Fibroblast of skin of abdomen (primary cell): ENCODE measurements at places on chromosomes 4 and X.
A peak's percentile ranks its signal among the peaks of the same experiment; 100 is the strongest.

GRCh38 chr4:7427831-7428260 lies 6.9 kb downstream of the PSAPL1 start:
- no peak for DNase-seq

- DNase-seq: no peak
Observed at GRCh38 chr4:25672756-25673155, 17.1 kb downstream of the SLC34A2 start.

- DNase-seq: no peak
Observed at GRCh38 chr4:155883895-155884294, 17.8 kb upstream of the ASIC5 start.

- no peak for DNase-seq
Observed at GRCh38 chr4:6239486-6239885, 30.2 kb upstream of the WFS1 start.

GRCh38 chr4:13704035-13704434 lies 76.5 kb upstream of the BOD1L1 start:
- no peak for DNase-seq

DNA sequence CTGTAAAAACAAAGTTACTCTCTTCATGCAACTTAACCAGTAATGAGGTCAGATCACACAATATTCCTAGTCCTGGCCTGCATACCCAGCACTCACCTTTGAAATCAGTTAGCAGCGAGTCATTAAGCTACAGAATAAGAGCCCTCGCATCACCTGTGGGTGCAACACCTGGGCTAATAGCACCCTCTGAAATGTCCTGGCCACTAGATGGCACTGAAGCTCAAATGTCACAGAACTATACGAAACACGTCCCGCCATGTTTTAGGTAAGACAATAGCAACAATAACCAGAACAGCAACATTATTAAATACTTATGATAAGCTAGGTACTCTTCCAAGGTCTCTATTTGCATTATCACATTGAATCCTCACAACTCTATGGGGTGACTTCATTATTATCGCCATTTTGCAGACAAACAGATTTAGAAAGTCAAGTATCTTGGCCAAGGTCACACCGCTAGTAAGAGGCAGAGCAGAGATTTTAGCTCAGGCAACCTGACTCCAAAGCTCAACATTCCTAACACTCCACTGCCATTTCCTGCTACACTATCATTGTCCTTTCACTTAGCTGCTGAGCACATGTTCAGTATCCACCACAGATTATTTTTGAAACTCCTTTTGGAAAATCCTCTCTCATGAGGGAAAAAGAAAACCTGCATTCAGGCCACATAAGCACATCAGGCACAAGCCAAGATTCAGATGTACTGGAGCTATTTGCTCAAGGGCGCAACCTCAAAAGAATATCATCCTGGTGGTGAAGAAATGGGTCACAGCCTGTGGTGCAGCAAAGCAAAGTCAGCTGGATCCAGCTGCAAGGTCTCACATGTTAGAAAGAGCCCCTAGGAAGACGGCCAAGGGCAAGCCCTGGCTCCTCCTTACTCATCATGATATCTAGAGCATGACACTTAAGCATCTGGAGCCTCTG lies 59.5 kb upstream of the KDR start:
- peak; percentile 57 for DNase-seq

DNA sequence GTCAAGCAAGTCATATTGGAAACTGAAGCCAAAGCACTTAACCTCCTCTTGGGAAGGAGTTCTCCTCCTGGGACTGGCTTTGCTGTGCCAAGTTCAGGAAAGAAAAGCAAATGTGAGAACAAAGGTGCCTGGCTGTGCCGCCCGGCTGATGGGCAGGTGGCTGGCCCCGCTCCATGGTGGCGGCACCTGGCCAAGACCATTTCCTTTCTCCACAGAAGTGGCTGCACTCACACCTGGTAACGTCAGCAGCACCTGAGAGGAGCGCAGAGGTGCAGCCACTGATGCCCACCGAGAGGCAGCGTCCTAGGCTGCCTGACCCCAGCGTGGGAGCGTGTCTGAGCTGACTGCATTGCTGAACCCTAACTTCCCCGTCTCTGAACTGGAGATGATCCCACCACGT lies 54.3 kb downstream of the DCTD start:
- no peak for DNase-seq

- DNase-seq: peak; percentile 49
Observed at GRCh38 chr4:177220376-177220775, 89.3 kb upstream of the NEIL3 start.

DNA sequence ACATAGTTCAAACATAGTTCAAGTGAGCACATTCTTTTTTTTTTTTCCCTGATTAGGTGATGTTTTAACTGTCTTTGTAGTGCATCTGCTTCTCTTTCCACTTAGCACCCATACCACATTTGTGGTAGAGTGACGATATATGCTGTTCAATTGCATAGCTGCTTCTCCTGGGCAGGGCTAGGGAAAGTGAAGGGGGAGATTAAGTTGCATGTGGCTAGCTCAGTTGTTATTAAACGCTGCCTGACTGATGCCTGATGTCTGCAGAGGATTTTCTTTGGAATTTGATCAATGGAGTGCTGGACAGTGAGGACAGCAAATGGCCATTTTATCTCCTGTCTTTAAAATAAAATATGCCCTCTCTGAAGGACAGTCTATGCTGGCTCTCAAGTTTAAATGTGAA lies 63.7 kb downstream of the ANK2 start:
- DNase-seq: no peak

DNA sequence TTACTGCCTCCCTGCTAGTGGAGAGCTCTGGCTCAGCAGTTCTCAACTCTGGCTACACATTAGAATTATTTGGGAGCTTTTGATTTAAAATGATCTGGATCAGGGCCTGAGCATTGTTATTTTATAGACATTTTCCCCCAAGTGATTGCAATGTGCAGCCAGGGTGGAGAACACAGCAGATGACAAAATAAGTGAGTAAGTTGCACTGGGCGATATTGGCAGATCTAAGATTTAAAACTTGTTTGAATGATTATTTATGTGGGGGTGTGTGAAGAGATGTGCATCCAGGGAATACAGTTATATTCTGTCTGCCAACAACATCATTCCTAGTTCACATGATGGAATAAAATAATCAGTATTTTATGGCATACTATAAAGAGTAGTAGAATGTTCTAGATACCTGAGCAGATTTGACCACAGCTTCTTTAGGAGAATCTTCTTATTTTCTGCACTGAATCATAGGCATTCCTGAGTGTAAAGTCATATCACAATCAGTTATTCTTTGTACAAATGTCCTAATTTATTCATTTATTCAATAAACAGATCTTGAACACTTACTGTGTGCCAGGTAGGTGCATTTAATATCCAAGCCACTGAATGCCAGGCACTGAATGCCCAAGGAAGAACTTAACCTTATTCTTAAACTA lies 123.9 kb downstream of the UCHL1 start:
- DNase-seq: no peak

DNA sequence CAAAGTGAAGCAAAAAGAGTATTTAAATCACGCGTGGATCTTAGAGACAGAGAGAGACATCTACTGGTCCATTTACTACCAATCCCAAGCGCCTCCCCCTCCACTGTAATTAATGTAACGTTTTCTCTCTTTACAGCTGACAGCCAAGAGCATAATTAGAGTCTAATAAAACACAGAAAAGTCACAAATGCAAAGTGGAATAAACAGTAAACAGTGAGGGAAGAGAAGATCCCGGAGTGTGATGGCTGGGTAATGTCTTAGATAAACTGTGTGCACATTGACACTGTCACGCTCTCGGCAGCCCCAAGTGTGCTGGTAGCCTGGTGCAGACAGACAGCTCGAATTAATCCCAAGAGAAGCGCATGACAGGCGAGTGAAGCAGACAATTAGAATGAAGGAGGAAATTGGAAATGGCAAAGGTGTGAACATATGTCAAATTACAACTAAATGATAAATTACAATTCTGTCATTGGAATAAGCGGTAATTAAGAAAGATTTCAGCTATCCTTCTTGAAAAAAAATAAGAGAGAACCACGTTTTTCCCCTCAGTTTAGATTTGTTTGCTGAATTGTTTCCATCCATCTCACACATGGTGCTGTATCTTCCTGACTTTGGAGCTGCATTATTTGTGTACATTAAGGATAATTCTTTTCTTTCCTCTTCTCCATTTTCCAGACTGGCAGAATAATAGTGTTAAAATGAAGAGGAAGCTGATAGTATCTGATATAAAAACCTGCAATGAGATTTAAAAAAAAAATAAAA lies 100.1 kb downstream of the CXXC4 start:
- no peak for DNase-seq

GRCh38 chr4:155766622-155767021 lies 7.8 kb downstream of the GUCY1B1 start:
- no peak for DNase-seq

DNA sequence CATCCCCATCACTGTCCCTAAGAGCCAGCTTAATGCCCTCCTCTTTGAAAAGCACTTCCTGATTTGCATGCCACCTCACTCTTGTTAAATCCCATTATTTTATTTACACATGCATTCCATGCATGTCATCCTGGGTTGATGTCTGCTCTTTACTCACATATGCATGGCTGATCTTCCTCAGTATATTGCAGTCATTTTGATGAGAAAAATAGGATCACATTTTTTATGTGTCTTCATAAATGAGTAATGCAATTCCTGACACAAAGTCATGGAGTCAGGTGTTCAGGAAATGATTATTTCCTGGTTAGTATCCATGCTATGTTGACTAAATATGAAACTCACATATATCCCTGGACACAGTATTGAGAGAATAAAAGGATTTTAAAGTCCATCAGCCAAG lies 204.7 kb downstream of the SLIT2 start:
- DNase-seq: peak; percentile 35

DNA sequence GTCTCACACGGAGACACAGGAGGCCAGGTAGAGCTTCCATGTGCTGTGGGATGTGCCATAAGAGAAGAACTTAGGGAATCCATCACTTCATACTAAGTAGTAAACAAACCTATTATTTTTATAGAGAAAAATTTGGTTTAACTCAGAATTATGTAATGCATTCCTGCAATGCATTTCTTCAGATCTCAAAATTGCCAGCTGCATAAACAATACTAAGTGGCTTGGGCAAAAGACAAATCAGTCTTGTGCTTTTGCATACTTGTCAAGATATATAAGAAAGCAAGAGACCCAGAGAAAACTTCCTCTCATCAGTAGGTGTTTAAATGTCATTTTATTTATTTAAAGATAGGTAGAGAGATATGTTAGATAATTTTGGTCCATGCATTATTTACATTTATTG lies 382.1 kb upstream of the CTSO start:
- DNase-seq: no peak

DNA sequence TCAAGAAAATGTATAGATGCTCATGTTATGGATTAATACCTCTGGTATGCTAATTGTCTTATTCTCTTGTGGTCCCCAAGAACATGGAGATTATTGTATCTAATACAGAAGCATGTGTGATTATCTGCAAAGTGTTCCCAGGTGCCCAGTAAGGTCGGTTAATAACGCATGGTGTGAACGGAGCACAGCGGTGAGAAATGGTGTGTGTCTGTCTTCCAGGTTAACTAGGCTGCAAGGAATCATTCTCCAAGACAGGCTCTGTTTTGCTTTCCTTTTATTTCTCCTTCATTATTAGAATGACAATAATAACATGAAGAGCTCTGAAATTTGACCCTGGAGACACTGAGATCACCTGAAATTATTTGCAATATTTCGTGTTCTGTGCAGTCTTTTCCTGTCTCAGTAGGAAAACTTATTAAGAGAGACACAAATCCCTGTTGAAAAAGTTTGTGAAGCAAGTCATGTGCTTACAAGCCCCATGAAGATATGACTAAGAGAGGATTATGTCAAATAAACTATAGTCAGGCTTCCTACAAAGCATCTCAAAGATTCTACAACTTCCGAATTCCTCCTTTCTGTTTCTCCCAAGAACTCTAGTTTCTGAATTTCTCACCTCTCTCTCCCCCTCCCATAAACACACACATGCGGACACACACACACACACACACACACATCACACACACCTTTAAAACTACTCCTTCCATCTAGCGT lies 230.9 kb downstream of the HS3ST1 start:
- DNase-seq: no peak

DNA sequence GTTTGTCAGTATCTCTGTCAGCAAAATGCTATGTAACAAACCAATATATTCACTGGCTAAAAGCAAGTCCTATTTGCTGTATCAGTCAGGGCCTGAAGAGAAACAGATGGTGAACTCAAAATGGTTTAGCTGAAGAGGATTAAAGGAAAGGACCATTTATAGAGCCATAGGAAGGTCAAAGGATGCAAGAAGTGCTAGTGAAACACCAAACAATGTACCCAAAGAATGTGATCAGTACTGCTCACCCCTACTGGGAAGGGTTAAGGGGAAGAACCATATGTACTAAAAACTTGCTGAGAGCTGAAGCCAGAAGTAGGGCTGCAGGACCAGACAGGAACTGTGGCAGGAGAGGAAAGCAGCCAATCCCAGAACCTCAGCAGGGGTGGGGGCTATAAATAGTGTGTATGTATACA lies 479.3 kb downstream of the INPP4B start:
- DNase-seq: no peak

GRCh38 chrX:6890544-6891261 lies 256.8 kb upstream of the STS start:
- DNase-seq: no peak

- DNase-seq: no peak
Observed at GRCh38 chr4:138039010-138039409, 203.1 kb downstream of the SLC7A11 start.

DNA sequence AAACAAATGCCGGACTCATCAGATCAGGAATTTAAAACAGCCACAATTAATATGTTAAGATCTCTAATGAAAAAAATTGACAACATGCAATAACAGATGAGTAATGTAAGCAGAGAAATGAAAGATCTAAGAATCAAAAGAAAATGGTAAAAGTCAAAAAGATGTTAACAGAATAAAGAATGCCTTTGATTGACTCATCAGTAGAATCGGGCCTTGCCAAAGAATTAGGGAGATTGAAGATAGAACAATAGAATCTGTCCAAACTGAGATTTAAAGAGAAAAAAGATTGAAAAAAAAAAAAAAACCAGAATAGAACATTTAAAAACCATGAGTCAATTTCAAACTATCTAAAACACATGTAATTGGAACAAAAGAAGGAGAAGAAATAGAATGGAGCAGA lies 25.9 kb upstream of the GUCY1A1 start:
- DNase-seq: peak; percentile 59

- DNase-seq: peak; percentile 90
Observed at GRCh38 chr4:186676531-186677161, 47.0 kb downstream of the FAT1 start.
